Pulmonary artery endothelial cell (primary cell): ENCODE measurements at places on chromosomes 2 and 18.

DNA sequence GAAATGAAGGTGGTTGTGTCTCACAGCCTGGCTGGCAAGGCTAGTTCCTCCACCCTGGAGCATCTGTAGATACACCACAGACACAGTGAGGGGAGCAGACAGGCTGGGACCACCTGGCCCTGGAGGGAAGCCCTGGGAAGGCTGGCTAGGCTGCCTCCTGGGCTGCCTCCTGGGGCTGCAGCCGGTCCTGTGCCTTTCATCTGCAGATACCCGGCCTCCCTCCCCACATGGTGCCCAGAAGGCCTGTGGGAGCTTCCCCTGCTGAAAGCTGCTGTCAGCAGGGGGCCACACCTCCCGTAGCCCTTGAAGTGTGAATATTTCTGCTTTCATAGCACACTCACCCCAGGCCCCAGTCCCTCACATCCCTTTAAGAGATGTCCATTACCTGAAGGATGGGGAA is 37.6 kb downstream of the SDC1 start:
- DNase-seq = no peak

DNA sequence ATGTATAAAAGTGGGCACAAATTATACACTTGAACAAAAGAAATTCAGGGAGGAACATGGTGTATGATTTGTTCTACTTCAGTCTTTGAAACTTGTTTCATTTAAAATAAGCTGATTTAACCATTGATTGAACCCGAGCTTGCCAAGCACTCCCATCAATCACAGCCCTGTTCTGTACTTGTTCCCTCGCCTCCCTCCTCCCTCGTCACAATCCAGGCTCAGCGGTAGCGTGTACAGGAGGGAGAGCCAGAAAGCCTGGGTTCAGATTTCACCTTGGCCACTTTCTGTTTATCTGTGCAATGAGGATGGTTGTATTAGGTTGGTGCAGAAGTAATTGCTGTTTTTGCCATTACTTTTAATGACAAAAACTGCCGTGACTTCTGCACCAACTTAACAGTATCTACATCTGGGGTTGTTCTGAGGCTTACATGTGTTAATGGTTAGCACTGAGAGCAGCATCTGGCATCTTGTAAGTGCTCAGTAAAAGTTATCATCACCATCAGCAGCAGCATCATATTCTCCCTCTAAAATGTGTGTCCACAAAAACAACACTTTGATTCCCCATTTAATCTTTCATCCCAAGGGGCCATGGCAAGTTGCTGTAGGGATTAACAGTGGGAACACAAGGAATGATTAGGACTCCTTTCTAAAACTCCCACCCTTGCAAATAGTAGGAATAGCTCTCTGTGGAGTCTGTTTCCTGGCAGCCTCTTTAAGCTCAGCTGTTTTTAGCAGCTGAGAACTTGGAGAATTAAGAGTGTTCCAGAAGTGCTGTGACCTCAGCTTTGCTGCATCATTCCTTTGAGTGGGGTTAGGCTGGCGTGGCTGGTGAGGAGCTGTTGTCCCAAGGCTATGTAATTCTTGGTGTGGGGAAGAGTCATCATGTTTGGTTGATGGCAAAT is 4.7 kb downstream of the DPYSL5 start:
- no peak for DNase-seq

DNA sequence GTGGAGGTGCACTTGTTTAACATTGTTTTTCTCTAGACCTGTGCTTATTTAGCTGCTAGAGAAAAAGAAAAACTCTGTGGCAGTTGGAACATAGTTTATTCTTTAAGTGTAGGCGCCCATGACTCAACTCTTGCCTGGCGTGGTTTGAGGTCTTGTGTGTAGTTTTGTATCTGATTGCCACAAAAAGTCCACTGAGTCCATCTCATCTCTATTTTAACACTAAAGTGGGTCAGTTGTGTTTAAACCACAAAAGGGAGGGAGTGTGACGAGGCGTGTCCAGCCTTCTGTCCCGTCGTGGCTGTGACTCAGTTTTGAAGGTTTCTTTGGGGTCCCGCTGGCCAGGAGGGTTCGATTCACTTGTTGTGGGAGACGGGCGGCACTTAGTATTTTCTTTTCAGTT is 15.3 kb upstream of the UGT1A9 start:
- DNase-seq = no peak

DNA sequence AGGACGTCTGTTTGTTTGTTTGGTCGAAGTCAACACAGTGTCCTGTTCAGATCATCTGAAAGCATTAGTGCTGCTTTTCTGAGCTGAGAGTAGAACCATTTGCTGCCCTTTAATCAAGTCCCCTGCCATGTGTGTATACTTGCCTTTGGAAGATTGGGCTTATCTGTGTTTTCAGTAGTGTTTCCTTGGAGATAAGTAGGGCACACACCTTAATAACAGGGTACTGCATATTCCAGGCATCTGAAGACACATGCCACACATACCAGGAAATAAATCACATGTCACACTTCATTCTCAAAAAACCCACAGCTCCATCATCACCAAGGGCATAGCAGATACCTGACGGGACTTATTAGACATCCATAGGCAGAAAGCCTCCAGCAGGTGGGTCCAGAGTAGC is 157.4 kb downstream of the SOX11 start:
- no peak for DNase-seq

- no peak for DNase-seq
These were observed 63.4 kb downstream of the SLC66A2 start for GRCh38 chr18:79888016-79888415.

DNA sequence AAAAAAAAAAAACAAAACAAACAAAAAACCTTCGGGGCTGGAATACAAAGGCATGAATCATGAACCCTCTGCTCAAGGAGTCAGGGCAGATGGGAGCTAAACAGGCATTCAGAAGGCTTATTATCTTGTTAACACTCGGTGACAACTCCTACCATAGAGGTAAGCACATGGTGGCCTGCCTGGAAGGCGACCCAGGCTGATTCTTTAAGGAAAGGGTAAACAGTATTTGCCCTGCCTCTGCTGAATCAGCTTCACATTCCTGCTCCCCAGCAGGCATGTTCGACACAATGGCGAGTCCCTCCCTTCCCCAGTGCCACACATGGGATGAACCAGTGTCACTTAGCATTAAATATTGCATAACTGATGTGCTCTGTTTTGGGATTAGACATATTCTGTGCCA is 191.9 kb downstream of the ARL4C start:
- DNase-seq = no peak

- no peak for DNase-seq
These were observed 105.0 kb upstream of the MAP3K20 start for GRCh38 chr2:172970660-172971059.

- no peak for DNase-seq
These were observed 218.4 kb downstream of the MREG start for GRCh38 chr2:215794829-215795546.

GRCh38 chr18:10038268-10038667 is 124.5 kb downstream of the VAPA start:
- no peak for DNase-seq

- DNase-seq = no peak
These were observed 224.9 kb downstream of the ASXL3 start for GRCh38 chr18:33802955-33803354.

DNA sequence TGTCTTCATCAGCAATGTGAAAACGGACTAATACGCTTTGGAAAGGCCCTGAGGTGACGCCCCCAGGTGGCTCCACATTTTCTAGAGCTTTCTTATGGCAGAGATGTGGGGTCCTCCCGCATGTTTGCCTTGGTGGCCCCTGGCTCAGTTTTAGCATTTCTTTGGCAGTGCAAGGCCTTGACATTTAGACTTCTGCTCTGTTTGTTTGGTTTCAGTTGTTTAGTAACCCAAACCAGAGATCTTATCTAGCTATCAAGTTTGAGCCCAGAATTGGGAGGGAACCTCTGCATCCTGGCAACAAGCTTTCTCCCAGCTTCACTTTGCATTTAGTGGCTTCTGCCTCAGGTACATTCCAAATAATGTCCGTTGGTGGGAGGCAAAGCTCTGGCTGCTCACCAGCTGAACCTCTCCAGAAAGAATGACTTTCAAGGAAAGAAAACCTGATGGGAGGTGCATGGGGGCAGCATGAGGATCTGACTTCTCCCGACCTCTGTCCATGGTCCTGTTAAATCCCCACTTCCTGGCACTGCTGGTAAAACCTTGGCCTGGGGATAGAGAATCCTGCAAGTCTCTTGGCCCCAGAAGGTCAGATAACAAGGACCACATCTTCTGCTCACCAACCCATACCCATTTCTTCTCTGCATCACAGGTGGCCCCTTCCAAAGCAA is 12.0 kb upstream of the MBP start:
- no peak for DNase-seq

DNA sequence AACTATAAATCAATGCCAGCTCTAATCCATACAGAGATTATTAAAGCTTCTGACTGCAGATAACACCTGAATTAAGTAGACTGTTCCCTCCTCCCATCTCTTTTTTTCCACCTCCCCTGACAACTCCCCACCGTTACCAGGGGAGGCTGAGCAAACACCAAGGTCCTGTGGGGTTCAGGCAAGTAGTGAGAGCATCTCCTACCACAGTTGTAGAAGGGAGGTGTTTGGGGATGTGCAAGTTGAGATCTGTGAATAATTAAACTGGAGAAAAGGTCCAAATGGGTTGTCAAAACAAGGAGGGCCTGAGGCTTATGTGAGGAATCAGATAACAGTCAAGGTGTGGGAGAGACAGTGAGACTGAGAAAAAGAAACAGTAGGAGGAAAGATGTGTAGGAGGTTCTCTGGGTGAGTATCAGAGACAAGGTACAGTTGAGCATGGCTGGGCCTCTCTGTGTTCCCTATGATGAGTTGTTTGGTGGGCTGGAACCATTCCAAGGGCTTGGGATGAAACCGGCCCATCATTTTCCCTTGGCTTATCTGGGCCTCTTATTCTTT is 194.6 kb downstream of the CYRIA start:
- DNase-seq = no peak

DNA sequence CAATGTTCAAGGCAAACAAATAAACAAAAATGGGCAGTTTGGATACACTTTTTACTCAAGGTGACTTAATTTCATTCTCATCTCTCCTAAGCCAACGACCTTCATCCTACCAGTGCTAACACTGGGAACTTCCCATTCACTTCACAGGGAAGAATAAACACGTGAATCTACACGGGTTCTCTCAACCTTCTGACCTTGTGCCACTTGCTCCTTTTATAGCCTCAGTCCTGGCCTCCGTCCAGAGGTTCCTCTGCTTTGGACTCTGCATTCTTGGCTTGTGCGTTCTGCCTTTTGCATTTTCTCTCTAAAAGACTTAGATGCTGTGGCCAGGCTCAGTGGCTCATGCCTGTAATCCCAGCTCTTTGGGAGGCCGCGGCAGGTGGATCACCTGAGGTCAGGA is 13.8 kb downstream of the ZNF2 start:
- no peak for DNase-seq

- DNase-seq = no peak
These were observed 119.4 kb downstream of the CYRIA start for GRCh38 chr2:16546128-16546754.

DNA sequence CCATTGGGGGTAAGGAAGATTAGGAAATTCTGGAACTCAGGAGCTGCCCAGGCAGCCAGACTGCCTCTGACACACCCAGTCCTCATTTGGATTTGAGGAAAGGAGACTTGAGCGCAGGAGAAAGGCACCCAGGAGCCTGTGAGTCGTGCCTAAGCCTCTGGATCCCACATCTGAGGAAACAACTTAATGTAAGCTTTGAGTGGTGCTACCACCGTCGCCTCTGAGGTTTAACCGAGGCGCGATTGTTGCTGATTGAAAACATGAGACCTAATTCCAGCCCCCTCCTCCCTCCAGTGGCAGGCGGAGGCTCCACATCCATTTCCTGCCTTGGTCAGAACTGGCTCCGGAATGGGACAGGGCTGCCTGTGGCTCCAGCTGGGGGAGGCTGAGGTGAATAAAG is 176.7 kb upstream of the PKDCC start:
- DNase-seq = no peak

GRCh38 chr2:62110415-62111025 is 85.4 kb upstream of the B3GNT2 start:
- no peak for DNase-seq

- no peak for DNase-seq
These were observed 144.9 kb upstream of the LHCGR start for GRCh38 chr2:48900321-48901014.

DNA sequence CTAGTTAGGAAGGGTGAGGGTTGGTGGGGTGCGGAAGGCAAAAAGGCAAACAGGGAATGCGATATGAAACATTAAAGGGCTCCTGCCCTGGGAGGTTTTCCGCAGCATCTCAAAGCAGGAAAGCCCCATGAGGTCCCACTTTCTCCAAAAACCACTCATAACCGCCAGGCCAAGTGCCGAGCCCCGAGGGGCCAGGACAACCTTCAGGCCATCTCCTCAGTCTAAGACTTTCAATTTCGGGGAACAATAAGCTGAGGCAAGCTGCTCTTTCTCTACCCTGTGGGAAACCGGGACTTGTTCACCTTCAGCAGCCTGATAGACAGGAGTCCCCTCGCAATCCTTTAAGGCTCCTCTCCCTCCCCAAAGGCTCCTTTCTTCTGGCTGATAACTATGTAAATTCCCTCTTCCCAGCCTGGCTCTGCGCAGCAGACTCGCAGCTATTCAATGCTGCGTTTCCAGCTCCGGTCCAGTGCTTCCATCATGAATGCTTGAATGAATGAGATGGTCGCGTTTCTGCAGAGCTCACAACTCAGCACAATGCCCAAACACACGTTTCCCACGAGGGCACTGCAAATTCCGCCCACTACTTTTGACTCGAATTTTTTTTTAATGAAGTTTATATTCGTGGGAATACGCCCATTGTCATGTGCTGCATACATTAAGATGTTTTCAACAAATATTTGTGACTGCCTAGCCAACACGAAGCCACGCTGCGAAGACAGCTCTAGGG is 1.4 kb downstream of the LAMA1 start:
- DNase-seq = no peak

GRCh38 chr18:63258749-63259566 is 60.6 kb downstream of the BCL2 start:
- no peak for DNase-seq

GRCh38 chr18:77106331-77106730 is 26.3 kb downstream of the MBP start:
- no peak for DNase-seq

- no peak for DNase-seq
These were observed 636.7 kb upstream of the ID2 start for GRCh38 chr2:8045081-8045614.

DNA sequence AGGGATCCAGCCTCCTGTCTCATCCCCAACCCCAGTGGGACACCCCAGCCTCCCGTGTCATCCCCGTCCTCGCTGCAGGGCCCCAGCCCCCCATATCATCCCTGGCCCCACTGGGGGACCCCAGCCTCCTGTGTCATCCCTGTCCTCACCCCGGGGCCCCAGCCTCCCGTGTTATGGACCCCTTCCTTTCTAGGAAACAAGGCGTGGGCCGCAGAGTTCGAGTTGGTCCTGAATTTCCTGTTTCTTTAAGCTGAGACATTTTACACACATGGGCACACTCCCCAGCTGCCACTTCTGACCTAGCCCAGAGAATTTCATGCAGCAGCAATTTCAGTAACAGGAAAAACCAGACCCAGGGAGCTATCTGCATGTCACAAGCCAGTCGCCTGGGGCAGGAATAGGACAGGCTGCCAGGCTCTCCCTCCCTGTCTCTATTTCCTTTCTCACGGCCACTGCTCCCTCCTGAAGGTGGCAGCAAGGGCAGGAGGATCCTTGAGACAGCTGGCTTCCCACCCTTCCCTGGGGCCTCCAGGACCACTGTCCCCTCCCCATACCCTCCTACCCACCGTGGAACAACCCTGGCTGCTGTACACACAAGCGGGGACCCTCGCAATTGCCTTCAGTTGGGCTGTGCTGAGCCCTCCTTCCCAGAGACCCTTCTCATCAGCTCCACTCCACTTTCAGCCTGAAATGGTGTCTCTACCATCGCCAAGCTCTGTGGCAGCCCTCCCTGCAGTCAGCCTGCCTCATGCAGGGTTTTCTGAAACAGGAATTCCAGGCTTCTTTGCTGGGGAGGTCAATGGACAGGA is 141.9 kb upstream of the ID2 start:
- DNase-seq = no peak
